Caco-2 (cell line): ENCODE measurements at places on chromosomes 11 and 22. TPM values are rescaled to one million over a fixed set of nuclear protein-coding genes. Genes with fewer than 3 reads are reported as not detected.

ABTB2 gene
- total RNA-seq = 2.9 and 3.6 TPM in 2 replicates

OOSP4A gene
- total RNA-seq = not detected in 2 replicates

MFRP gene
- not detected in 2 replicates for total RNA-seq

SNX32 gene
- total RNA-seq = not detected in 2 replicates

COA4 gene
- 127 and 137 TPM in 2 replicates for total RNA-seq

PRR14L gene
- total RNA-seq = 41.6 and 42.5 TPM in 2 replicates

C11orf42 gene
- not detected in 2 replicates for total RNA-seq

C11orf87 gene
- total RNA-seq = not detected in 2 replicates

GLYATL2 gene
- not detected in 2 replicates for total RNA-seq

BTG4 gene
- 0.61 and 1.2 TPM in 2 replicates for total RNA-seq

DKK3 gene
- 156 and 165 TPM in 2 replicates for total RNA-seq

RPS19BP1 gene
- total RNA-seq = 85.8 and 88.0 TPM in 2 replicates

FBLN1 gene
- total RNA-seq = 510 and 519 TPM in 2 replicates

TEAD1 gene
- 134 and 144 TPM in 2 replicates for total RNA-seq

MAPK8IP1 gene
- 8.2 and 8.5 TPM in 2 replicates for total RNA-seq

OR51S1 gene
- not detected in 2 replicates for total RNA-seq

ADAMTS8 gene
- not detected in 2 replicates for total RNA-seq

HTR3B gene
- not detected in 2 replicates for total RNA-seq

UPK3A gene
- 1.9 and 2.0 TPM in 2 replicates for total RNA-seq

SMIM38 gene
- total RNA-seq = 0.12 and 0.66 TPM in 2 replicates

RAG1 gene
- 0.14 and 0.23 TPM in 2 replicates for total RNA-seq

APLNR gene
- total RNA-seq = not detected in 2 replicates

MYOD1 gene
- not detected in 2 replicates for total RNA-seq

DRD4 gene
- total RNA-seq = 1.0 and 1.1 TPM in 2 replicates

AMOTL1 gene
- 60.8 and 64.6 TPM in 2 replicates for total RNA-seq

ASCL2 gene
- 26.6 and 32.5 TPM in 2 replicates for total RNA-seq

MCAM gene
- 8.3 and 9.8 TPM in 2 replicates for total RNA-seq

LMO1 gene
- total RNA-seq = not detected in 2 replicates

UNC93B1 gene
- total RNA-seq = 26.5 and 29.3 TPM in 2 replicates

SCT gene
- total RNA-seq = not detected in 2 replicates

TRPM5 gene
- total RNA-seq = not detected in 2 replicates

MMP8 gene
- total RNA-seq = not detected in 2 replicates

CRYBB1 gene
- total RNA-seq = not detected in 2 replicates

IGLL1 gene
- total RNA-seq = not detected in 2 replicates

IGSF9B gene
- total RNA-seq = 4.2 and 4.3 TPM in 2 replicates

SCGB1C1 gene
- not detected in 2 replicates for total RNA-seq

OR51V1 gene
- total RNA-seq = not detected in 2 replicates

RHOD gene
- total RNA-seq = 14.2 and 17.1 TPM in 2 replicates

LMO2 gene
- 0.29 TPM in 1 of 2 replicates, not detected in the other for total RNA-seq

OR51L1 gene
- total RNA-seq = not detected in 2 replicates

ATL3 gene
- total RNA-seq = 50.2 and 55.1 TPM in 2 replicates

PNPLA3 gene
- 3.5 and 5.0 TPM in 2 replicates for total RNA-seq

YPEL1 gene
- total RNA-seq = 1.2 and 1.3 TPM in 2 replicates

NEFH gene
- total RNA-seq = not detected in 2 replicates

SHISA8 gene
- 1.4 and 2.2 TPM in 2 replicates for total RNA-seq

OR4A16 gene
- total RNA-seq = not detected in 2 replicates

RTN4RL2 gene
- 5.5 and 5.6 TPM in 2 replicates for total RNA-seq

KDM4D gene
- 0.95 and 1.2 TPM in 2 replicates for total RNA-seq

LIN7C gene
- 35.9 and 39.8 TPM in 2 replicates for total RNA-seq

GLYAT gene
- not detected in 2 replicates for total RNA-seq

PRODH gene
- 39.0 and 47.9 TPM in 2 replicates for total RNA-seq

SCUBE1 gene
- total RNA-seq = not detected in 2 replicates

ACO2 gene
- total RNA-seq = 90.5 and 95.5 TPM in 2 replicates

CALCA gene
- total RNA-seq = not detected in 2 replicates

MRGPRX4 gene
- not detected in 2 replicates for total RNA-seq

GALR3 gene
- 0.27 TPM in 1 of 2 replicates, not detected in the other for total RNA-seq

BMAL1 gene
- 17.8 and 17.9 TPM in 2 replicates for total RNA-seq
